ENCODE measurements at places on chromosomes 6 and 20.
A peak's percentile ranks its signal among the peaks of the same experiment; 100 is the strongest.

- DNase-seq: peak; percentile 8
Measured at GRCh38 chr6:112522587-112522986, 175.5 kb downstream of the RFPL4B start.

DNA sequence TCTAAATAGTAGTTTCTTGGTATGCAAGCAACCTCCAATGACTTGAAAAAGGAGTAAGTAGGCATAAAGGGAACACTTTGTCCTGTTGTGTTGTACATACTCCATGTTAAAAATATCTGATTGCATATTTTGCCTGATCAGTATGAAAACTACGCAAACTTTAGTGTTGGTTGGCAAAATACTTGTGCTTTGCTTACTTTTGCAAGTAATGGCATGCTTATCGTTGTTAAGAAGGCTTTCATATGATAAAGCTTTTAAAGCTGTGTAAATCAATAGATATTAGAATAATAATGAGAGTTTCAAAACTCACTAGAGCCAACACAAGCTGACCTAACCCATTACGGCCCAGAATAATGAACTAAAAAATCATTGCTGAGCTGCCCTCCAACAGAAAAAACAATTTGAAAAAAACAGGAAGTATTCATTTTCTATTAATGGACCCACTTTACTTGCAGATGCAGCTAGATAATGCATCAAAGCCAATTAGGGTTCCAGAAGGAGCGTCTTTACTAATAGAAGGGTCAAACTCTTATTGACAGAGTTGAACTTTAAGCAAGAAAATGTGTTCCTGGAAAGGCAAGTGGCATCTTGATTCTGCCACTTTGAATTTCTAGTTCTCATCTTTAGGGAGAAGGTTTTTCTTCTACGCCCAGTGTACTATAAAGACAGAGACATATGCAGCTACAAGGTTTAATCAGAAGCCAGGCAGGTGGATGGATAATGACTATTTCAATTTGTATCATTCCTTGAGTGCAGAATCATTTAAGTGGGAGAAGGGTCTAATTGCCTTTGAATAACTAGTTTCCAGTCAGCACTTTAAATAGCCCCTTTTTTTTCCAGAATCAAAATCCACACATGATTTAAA is 82.2 kb downstream of the SNAP25 start:
- no peak for DNase-seq

- DNase-seq: peak; percentile 29
Measured at GRCh38 chr6:121319112-121319553, 15.1 kb downstream of the TBC1D32 start.

DNA sequence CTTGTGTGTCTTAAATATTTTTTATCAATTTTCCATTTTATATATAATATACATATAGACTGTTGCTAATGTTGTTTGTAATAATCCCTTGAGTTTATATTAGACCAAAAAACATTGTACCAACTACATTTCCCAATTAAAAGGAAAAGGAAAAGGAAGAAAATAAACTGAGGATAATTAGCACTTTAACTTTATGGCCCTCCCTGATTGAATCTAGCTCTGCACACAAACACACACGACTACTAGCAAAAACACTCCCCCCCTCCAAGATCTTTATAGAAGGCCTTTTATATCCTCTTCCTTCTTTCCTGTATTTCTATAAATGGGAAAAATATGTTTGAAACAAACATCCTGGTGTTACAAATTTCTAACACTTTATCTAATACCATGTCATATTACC is 276.8 kb downstream of the NKAIN2 start:
- DNase-seq: no peak

- DNase-seq: peak; percentile 80
Measured at GRCh38 chr20:45890077-45890984, 677 bp downstream of the NEURL2 start.

GRCh38 chr20:57205606-57206219 is 60.7 kb downstream of the BMP7 start:
- peak; percentile 60 for DNase-seq

- no peak for DNase-seq
Measured at GRCh38 chr20:35887393-35888064, 66.8 kb downstream of the SCAND1 start.

DNA sequence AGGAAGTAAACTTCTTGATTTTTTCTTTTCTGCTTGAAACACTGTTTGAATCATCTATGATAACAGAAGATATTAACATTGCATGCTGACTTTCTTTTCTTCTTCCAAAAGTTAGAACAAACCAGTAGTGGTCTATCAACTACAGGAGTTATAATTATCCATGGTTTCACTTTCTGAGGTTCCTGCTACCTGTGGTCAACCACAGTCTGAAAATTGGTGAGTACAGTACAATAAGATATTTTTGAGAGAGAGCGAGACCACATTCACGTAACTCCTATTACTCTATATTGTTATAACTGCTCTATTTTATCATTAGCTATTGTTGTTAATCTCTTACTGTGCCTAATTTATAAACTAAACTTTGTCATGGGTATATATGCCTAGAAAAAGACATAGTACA is 86.1 kb downstream of the MAP7 start:
- DNase-seq: no peak

DNA sequence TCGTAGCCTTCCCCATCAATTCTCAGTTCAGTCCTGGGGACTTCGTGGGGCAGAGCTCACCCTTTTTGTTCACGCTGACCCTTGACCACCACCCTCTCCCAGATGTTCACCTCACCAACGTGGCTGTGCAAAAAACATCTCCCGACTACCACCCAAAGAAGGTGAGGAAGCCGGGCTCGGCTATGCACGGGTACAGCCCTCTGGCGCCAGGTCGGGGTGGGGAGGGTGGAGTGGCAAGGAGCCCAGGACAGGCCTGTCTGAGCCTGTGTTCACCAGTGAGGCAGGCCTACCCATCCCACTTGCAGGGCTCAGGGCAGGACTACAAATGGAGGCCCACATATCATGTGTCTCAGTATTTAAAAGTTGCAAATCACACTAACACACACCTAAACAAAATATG is 18.1 kb downstream of the PDRG1 start:
- no peak for DNase-seq

GRCh38 chr20:61599061-61599531 is 347.0 kb downstream of the CDH4 start:
- DNase-seq: no peak

GRCh38 chr6:30601436-30601814 is 15.6 kb downstream of the PPP1R10 start:
- DNase-seq: no peak
